Stimulated activated CD8-positive, alpha-beta memory T cell treated with anti-CD3 and anti-CD28 coated beads, Interleukin-7, amount 100 ng/mL, for 4 hours (primary cell): ENCODE measurements at places on chromosomes 11 and 22.

GRCh38 chr11:67174311-67174710, 55.2 kb downstream of the KDM2A start:
- DNase-seq: no peak

- no peak for DNase-seq
Observed at GRCh38 chr11:21048626-21049025, 379.2 kb downstream of the NELL1 start.

GRCh38 chr11:2357246-2357645, 19.9 kb upstream of the CD81 start:
- DNase-seq: no peak

DNA sequence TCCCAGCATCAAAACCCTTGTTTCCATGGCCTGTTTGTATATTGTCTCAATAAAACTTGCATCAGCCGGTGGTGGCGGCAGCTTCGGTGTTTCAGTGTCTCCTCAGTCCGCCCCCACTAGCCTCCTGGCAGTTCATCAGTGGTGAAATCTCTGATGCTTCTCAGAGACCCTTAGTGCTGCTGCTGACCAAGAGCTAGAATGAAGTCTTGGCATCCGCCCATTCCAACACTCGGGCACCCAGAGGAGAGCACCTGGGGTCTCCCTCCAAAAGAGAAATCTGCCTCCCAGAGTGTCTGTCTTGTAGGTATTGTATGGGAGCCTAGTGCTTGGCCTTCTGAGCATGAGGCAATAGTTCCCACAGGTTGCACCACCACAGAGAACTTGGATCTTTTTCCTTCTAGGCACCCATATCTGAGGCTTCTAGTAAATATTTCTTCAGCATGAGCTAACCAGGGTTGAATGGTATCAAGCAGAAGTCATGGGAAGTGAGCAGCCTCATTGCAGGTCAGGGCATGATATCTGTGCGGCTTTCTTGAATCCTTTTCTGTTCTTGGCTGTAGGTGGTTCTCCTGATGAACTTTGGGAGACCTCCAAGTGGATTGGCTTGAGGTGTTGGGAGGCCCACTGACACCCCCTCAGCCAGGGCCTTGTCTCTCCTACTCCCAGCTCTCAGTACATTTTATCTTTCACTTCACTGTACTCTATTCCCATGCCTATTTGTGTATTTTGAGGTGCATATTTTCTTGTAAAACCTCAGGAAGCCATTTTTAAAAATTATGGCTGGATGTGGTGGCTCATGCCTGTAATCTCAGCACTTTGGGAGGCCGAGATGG, 13.2 kb upstream of the AIFM3 start:
- DNase-seq: no peak

GRCh38 chr11:48043111-48043990, 63.0 kb downstream of the PTPRJ start:
- no peak for DNase-seq

DNA sequence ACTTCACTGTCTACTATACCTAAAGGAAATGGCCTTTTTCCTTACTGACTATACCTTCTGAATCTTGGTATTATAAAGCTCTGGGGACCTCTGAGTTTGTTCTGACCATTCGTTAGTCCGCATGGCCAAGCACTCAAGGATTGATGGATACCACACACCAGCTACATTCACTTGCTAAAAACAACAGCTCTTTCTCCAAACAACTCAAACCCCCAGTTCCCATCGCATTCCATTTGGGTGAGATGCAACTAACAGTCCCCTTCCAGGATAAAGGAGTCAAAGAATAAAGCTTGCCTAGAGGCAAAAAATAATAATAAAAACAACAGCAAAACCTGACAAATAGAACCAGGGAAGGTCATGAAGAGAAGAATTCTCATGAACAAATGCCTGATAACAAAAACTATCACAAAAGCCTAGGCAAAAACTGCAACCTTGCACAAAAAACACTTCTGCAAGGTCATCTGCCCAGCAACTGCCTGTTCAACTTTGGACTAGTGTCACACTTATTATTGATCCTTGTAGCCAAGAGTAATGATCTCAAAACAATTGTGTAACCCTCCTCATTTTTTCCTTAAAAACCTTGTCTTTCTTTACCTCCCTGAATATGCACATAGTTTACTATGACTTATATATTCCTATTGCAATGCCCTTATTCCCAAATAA, 139.0 kb upstream of the GUCY1A2 start:
- no peak for DNase-seq
